ENCODE measurements at places on chromosomes 1 and 21. TPM values are rescaled to one million over a fixed set of nuclear protein-coding genes. Genes with fewer than 3 reads are reported as not detected.

The OR14K1 gene
- not detected for total RNA-seq

The ANGPTL1 gene
- total RNA-seq = 2.5 TPM

The THBS3 gene
- total RNA-seq = 20.9 TPM

The TFF2 gene
- 0.87 TPM for total RNA-seq

The RPTN gene
- total RNA-seq = not detected

The THEMIS2 gene
- 6.7 TPM for total RNA-seq

The BMP8B gene
- 11.1 TPM for total RNA-seq

The LAMB3 gene
- 136 TPM for total RNA-seq

The KIAA0319L gene
- total RNA-seq = 84.4 TPM

The PLA2G2C gene
- total RNA-seq = 0.28 TPM

The FAM163A gene
- 0.61 TPM for total RNA-seq

The LMX1A gene
- 0.64 TPM for total RNA-seq

The SELL gene
- total RNA-seq = 1.7 TPM

The MPZ gene
- 1.3 TPM for total RNA-seq

The NCDN gene
- total RNA-seq = 11.2 TPM

The KRTAP19-1 gene
- not detected for total RNA-seq

The GUCA2A gene
- 1,178 TPM for total RNA-seq

The UAP1 gene
- 132 TPM for total RNA-seq

The BGLAP gene
- 1.1 TPM for total RNA-seq

The OR2L5 gene
- total RNA-seq = not detected

The S100B gene
- 1.0 TPM for total RNA-seq

Measured in left colon (tissue), 2 donors.